ENCODE measurements at places on chromosomes 13 and 19.

DNA sequence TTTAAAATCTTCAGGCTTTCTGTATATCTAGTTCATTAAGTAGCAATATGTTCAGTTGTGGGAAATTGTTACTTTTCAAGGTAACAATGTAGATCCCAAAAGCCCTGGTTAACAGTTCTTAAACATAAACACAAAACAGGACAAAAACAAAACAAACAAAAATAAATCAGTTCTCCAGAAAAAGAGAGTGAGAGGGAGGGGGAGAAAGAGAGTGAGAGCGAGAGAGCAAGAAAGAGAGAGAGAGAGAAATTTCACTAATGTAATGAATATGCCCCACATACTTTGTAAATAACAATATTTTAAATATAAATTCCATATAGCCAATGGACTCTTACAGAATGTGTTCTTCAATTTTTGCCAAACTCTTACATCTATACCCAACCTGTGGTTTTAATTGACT lies 275.5 kb downstream of the GPC6 start:
- H3K4me3 ChIP-seq: no peak overlapping the region
- no peaks in the 10 kb centered on the region for H3K27me3 ChIP-seq
- no peaks in the 10 kb centered on the region for H3K4me1 ChIP-seq
- no peak for DNase-seq

- H3K27me3 ChIP-seq: peaks cover 30% of the 10 kb centered on the region
- H3K4me3 ChIP-seq: no peak overlapping the region
Measured at GRCh38 chr19:28983430-28983829, 229.5 kb downstream of the UQCRFS1 start.

GRCh38 chr19:17557466-17557865 lies 2.0 kb downstream of the COLGALT1 start:
- peaks cover 35% of the 10 kb centered on the region for H3K36me3 ChIP-seq
- peak overlapping the region; percentile 88 for H3K4me3 ChIP-seq
- no peak overlapping the region for H3K27ac ChIP-seq

GRCh38 chr19:52351512-52351911 lies 15.5 kb downstream of the ZNF610 start:
- no peak for DNase-seq
- H3K36me3 ChIP-seq: no peaks in the 10 kb centered on the region
- no peak overlapping the region for H3K4me3 ChIP-seq
- H3K4me1 ChIP-seq: no peaks in the 10 kb centered on the region

- no peak overlapping the region for H3K4me3 ChIP-seq
- no peaks in the 10 kb centered on the region for H3K27me3 ChIP-seq
- H3K27ac ChIP-seq: no peak overlapping the region
Measured at GRCh38 chr13:74886502-74886901, 595.5 kb downstream of the TBC1D4 start.

DNA sequence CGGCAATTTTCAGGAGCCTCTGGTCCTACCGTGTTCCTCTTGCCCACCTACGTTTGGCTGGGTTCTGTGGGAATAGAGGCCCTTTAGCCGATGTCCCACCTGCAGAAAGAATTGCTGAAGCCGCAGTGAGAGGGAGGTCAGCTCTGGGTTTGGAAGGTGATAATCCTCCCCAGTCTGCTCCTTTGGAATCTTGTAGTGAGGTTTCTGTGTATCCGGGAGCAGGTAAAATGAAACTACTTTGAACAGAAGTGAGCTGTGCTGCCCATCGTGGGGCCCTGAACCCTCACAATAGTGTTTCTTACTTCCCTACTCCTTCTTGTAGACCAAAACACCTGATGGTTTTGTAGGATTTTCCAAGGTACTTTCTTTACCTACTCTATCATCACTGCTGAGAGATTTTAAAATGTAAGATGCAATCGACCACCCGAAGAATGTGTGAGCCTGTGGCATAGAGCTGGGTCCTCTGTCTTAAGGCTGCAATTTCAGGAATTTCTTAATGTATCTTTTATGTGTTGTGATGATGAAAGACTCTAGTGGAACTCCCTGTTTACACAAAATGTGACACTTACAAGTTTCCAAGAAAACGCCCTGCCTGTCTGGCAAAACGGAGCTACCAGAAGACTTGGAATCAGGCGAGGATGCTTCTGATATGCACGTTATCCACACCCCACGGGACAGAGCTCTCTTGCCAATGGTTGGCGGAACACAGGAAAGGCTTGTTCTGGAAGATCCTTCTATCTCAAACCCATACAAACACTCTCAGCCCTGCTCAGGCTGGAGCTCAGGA lies 76.1 kb downstream of the RGCC start:
- peaks cover 3% of the 10 kb centered on the region for H3K27me3 ChIP-seq
- no peak for DNase-seq
- H3K4me3 ChIP-seq: no peak overlapping the region
- no peaks in the 10 kb centered on the region for H3K36me3 ChIP-seq
- H3K4me1 ChIP-seq: no peaks in the 10 kb centered on the region

GRCh38 chr13:79724348-79725103 lies 243.6 kb downstream of the NDFIP2 start:
- H3K27me3 ChIP-seq: no peaks in the 10 kb centered on the region
- H3K4me1 ChIP-seq: no peaks in the 10 kb centered on the region
- H3K36me3 ChIP-seq: no peaks in the 10 kb centered on the region
- H3K27ac ChIP-seq: no peak overlapping the region
- no peak for DNase-seq

- DNase-seq: no peak
- no peak within 1 kb of the TSS for H3K27ac ChIP-seq
- H3K4me3 ChIP-seq: no peak within 1 kb of the TSS
- H3K4me1 ChIP-seq: no peaks in the 10 kb centered on the region
- peaks cover 16% of the 10 kb centered on the region for H3K27me3 ChIP-seq
Measured at GRCh38 chr19:55362990-55363716, at the start of gene GARIN5B. Gene GARIN5B, minus strand, starts transcription at chr19:55363260. Its CDS starts 194 bp downstream, at chr19:55363066.

- H3K27me3 ChIP-seq: peaks cover 8% of the 10 kb centered on the region
- H3K4me3 ChIP-seq: no peak overlapping the region
- H3K36me3 ChIP-seq: no peaks in the 10 kb centered on the region
- H3K4me1 ChIP-seq: no peaks in the 10 kb centered on the region
- DNase-seq: no peak
Measured at GRCh38 chr19:53007200-53007599, 6.5 kb upstream of the ERVV-1 start.

DNA sequence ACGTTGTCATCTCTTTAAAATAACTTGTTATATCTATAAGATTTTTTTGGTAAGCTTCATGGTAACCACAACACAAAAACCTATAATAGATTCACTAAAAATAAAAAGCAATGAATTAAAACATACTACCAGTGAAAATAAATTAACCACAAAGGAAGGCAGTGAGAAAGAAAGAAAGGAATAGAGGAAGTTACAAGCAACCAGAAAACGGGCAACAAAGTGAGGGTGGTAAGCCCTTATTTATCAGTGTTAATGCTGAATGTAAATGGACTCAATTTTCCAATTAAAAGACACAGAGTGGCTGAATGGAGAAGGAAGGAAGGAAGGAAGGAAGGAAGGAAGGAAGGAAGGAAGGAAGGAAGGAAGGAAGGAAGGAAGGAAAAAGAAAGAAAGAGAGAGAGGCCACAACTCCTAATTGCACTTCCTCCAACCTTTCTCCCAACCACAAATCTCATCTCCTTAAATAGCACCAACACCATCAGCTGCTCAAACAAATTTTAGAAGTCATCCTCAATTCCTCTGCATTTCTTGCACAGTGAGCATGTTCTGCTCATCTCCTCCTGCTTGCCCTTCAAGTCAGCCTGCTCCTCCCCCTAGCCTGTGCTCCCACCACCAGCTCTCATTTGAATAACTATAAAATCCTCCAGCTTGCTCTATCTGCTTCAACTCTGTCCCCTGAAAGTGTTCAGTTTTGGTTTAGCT lies 48.6 kb downstream of the CCNA1 start:
- no peak overlapping the region for H3K4me3 ChIP-seq
- H3K36me3 ChIP-seq: no peaks in the 10 kb centered on the region
- no peak for DNase-seq
- no peaks in the 10 kb centered on the region for H3K4me1 ChIP-seq
- no peaks in the 10 kb centered on the region for H3K27me3 ChIP-seq

DNA sequence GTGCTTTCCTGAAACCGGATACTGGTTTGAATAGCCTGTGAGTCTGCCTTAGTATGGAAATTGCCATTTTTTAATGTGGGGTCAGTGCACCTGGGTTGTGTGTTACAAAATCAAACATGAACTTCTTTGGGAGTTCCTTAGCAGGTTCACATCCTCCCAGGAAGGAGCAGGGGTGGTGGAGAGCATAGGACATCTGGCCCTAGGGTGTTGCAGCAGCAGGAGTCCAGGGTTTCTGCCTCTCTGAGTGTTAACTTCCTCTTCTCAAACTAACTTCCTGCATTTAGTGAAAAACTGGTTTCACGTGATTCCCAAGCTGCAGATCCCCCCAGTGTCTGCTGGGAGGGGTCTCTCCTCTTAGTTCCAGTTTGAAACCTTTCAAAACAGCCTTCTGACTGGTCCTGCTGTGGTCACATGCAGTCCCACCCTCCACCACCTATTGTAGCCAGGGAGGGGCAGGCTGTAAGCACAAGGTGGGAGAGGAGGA lies 7.2 kb downstream of the RNASEH2B start:
- peak overlapping the region; percentile 68 for H3K4me3 ChIP-seq
- DNase-seq: no peak
- no peaks in the 10 kb centered on the region for H3K27me3 ChIP-seq

GRCh38 chr13:30763786-30764413 lies 28.6 kb downstream of the ALOX5AP start:
- H3K4me3 ChIP-seq: no peak overlapping the region
- peaks cover 27% of the 10 kb centered on the region for H3K4me1 ChIP-seq
- peak overlapping the region; percentile 11 for H3K27ac ChIP-seq
- peaks cover 29% of the 10 kb centered on the region for H3K36me3 ChIP-seq
- DNase-seq: no peak

DNA sequence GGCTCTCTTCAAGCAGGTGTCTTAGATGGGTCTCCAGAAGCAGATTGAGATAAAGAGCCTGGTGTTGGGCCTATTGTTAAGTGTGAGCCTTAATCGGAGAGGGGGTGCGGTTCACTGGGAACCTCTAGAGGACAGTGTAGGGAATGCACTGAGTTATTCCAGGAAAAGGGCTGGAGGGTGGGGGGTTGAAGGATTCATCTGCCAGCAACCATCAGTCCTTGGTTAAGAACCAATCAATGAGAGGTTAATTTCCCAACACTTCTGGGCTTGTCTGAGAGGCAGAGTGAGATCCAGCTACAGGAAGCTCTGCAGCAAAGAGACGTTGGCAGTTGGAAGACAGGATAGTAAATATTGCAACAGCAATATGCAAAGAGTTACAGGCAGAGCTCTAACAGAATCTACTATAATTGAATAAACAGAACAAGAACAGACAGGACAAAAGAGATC lies 28.7 kb downstream of the CYP4F2 start:
- H3K4me3 ChIP-seq: no peak overlapping the region
- H3K36me3 ChIP-seq: peaks cover 3% of the 10 kb centered on the region
- peaks cover 13% of the 10 kb centered on the region for H3K4me1 ChIP-seq
- peaks cover 21% of the 10 kb centered on the region for H3K27me3 ChIP-seq

- H3K36me3 ChIP-seq: peaks cover 12% of the 10 kb centered on the region
- peaks cover 50% of the 10 kb centered on the region for H3K4me1 ChIP-seq
- DNase-seq: peak; percentile 51
- H3K27ac ChIP-seq: peak overlapping the region; percentile 89
- no peaks in the 10 kb centered on the region for H3K27me3 ChIP-seq
- peak overlapping the region; percentile 44 for H3K4me3 ChIP-seq
Measured at GRCh38 chr19:35206379-35206778, 22.2 kb downstream of the FAM187B start.

GRCh38 chr13:42525035-42525504 lies 48.9 kb upstream of the TNFSF11 start:
- H3K4me1 ChIP-seq: no peaks in the 10 kb centered on the region
- no peak overlapping the region for H3K4me3 ChIP-seq
- DNase-seq: no peak
- H3K27ac ChIP-seq: no peak overlapping the region

Measured in effector memory CD8-positive, alpha-beta T cell (primary cell).